ENCODE measurements at places on chromosomes 7 and 10. TPM values are rescaled to one million over a fixed set of nuclear protein-coding genes. Genes with fewer than 3 reads are reported as not detected.

DOCK1 gene
- 0.05 TPM for total RNA-seq

DGKI gene
- 0.25 TPM for total RNA-seq

GRCh38 chr7:86149024-86149665 is 494.6 kb upstream of the GRM3 start:
- no peak for DNase-seq
- H3K4me3 ChIP-seq, result no peak overlapping the region
- H3K4me1 ChIP-seq, result no peaks in the 10 kb centered on the region
- H3K27ac ChIP-seq, result no peak overlapping the region
- no peaks in the 10 kb centered on the region for H3K27me3 ChIP-seq

GRCh38 chr10:34918776-34919315 is 103.8 kb upstream of the PARD3 start:
- H3K36me3 ChIP-seq, result no peaks in the 10 kb centered on the region
- no peak overlapping the region for H3K4me3 ChIP-seq
- no peak for DNase-seq
- no peak overlapping the region for H3K27ac ChIP-seq
- H3K27me3 ChIP-seq, result no peaks in the 10 kb centered on the region

DNA sequence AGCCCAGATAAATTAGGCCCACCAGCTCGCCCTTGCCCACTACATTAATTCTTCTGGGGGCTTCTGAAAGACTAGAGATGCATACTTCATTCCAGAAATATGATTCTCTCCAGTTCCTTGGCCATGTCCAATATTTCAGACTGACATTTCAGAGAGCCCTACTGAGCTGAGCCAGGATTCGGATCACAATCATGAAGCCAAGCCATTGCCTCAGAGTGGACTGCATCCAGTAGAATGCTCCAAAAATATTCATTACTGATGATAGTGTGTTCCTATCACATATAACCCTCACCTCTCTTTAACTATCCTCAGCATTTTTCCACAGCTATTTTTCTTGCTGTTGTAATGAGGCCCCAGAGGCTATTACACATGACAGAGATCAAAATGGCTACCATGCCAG is 38.7 kb downstream of the ARMH3 start:
- no peak overlapping the region for H3K27ac ChIP-seq
- H3K27me3 ChIP-seq, result no peaks in the 10 kb centered on the region
- H3K36me3 ChIP-seq, result peaks cover 26% of the 10 kb centered on the region
- no peak overlapping the region for H3K4me3 ChIP-seq
- peaks cover 2% of the 10 kb centered on the region for H3K4me1 ChIP-seq

Measured in activated CD4-positive, alpha-beta T cell treated with anti-CD3 and anti-CD28 coated beads, Interleukin-2, amount 10 ng/mL, durations not matched to agents 7 days and 5 days (primary cell).